ENCODE measurements at places on chromosomes 16 and 17.

DNA sequence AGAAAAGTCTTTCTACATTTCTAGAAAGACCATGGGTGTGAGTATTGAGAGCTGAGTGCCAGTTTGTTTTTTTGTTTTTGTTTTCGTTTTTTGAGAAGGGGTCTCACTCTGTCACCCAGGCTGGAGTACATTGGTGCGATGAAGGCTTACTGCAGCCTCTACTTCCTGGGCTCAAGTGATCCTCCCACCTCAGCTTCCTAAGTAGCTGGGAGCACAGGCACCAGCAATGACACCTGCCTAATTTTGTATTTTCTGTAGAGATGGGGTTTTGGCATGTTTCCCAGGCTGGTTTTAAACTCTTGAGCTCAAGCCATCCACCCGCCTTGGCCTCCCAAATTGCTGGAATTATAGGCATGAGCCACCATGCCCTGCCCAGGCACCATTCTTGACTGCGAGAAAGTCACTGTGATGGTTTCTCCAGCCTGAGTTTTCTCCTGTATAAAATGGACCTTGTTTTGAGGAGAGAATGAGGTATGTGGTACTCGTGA, 673.8 kb downstream of the MAF start:
- no peak for DNase-seq

DNA sequence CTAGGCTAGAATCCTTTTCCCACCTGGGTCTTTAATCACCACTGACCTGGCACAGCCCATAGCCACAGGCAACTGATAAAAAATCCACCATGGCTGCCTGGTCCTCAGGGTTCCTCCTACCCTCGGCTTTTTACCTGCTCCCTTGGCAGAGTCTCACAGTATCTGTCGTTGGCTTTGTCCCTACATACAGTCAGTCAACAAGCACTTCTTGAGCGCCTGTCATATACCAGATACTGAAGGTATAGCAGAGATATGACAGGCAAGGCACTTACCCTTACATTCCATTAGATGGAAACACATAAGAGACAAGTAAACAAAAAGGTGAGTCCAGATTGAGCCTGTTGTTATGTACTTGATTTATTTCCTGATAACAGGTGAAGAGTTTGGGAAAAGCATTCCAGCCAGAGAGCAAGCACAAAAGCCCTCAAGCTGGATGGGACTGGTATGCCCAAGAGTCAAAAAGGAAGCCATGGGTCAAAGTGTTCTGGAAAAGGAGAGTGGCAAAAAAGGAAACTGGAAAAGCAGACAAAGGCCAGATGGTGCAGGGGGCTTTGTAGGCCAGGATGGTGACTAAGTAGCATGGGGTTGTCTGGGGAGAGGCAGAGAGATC, 247.0 kb downstream of the CHD9NB start:
- no peak for DNase-seq

GRCh38 chr16:58299757-58300349, 5.0 kb upstream of the PRSS54 start:
- DNase-seq: peak; percentile 38

GRCh38 chr16:52584354-52585320, 37.7 kb upstream of the TOX3 start:
- no peak for DNase-seq

- no peak for DNase-seq
These were observed 26.4 kb upstream of the CLEC3A start for GRCh38 chr16:77995843-77996455.

GRCh38 chr16:84242839-84243238, 3.0 kb upstream of the KCNG4 start:
- no peak for DNase-seq

All from stimulated activated CD4-positive, alpha-beta T cell treated with anti-CD3 and anti-CD28 coated beads, Interleukin-15, amount 100 ng/mL, for 24 hours (primary cell).